Mammary epithelial cell (primary cell): ENCODE measurements at places on chromosomes 4 and X.
A peak's percentile ranks its signal among the peaks of the same experiment; 100 is the strongest.

GRCh38 chr4:53771326-53771725 lies 180.0 kb upstream of the LNX1 start:
- DNase-seq: no peak

- no peak for DNase-seq
Observed at GRCh38 chrX:119667111-119667878, 25.7 kb downstream of the SEPTIN6 start.

DNA sequence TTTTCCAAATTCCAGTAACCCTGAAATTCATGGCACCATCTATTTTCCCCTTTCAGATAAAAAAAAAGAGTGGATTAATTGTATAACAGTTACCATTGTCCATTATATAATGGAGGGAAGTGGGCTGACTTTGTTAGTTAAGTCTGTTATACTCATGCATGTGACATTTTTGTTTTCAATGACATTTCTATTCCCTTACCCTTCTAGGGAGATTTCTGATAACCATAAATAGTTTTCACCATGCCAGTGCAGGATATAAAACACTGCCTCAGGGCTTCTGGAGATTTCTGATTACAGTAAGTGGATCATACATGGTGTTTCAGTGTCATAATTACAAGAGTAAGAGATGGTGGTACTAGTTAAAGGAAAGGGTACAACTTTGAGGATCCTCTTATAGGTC lies 45.5 kb downstream of the SUPT20HL1 start:
- no peak for DNase-seq

- DNase-seq: no peak
Observed at GRCh38 chr4:16818005-16818404, 80.4 kb downstream of the LDB2 start.

DNA sequence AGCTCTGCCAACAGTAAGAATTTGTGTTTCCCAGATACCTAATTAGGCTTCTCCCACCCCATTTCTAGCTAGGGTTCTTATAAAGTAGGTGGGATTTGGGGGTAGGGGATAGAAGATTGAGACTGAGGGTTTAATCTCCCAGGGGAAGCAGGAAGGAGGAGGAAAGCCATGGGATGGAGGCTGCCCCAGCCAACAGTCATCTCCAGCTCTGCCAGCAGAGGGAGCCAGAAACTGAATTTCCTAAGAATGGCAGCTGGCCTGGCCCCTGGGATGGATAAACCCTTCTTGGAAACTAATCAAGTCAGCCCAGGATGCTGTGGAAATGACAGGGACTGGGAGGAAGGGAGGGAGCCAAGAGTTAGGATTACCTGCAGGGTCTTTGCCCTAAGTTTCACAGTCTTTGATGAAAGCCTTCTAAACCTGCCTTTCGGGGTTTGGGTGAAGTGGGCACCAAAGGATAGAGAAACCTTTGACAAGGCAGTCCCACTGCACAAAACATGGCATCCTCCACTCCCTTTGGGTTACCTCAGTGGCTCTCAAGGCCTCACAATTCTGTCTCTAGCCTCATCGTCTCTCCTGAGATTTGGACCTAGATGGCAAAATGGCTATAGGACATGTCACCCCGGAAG lies 6.7 kb upstream of the ERCC6L start:
- peak; percentile 41 for DNase-seq

DNA sequence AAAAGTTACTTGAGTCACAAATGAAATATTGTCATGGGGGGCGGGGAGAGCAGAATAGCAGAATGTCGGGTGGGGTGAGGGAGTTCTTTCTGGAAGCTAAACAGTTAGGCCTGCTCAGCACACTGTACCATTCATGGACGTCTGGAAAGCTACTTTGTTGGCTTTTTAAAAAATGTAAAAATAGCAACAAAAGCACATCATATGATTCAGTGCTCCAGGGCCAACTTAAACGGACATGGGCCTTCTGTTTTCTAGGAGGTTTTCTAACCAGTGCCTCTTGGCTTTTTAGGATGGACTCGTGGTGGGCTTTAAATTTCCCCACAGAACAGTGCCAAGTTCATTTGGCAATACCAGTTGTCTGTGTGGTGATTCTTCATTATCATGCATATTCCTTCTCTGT lies 57.4 kb upstream of the CLCN4 start:
- DNase-seq: no peak

DNA sequence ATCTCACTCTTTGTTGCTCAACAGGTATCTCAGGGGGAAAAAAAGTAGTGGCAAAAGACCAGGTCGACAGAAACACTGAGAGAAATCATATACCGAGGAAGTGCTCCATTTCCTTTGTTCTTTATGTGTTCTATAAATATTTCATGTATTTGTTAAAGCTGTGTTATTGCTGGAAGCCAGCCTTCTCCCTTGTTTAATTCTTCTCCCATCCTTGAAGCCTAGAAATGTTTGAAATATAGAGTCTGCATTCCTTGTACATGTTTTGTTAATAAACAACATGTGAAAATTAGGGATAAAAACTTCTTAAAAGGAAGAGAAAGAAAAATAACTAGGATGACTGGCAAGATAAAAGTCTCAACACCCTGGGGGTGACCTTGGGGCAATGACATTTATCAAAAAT lies 186.2 kb downstream of the ANKRD50 start:
- no peak for DNase-seq

DNA sequence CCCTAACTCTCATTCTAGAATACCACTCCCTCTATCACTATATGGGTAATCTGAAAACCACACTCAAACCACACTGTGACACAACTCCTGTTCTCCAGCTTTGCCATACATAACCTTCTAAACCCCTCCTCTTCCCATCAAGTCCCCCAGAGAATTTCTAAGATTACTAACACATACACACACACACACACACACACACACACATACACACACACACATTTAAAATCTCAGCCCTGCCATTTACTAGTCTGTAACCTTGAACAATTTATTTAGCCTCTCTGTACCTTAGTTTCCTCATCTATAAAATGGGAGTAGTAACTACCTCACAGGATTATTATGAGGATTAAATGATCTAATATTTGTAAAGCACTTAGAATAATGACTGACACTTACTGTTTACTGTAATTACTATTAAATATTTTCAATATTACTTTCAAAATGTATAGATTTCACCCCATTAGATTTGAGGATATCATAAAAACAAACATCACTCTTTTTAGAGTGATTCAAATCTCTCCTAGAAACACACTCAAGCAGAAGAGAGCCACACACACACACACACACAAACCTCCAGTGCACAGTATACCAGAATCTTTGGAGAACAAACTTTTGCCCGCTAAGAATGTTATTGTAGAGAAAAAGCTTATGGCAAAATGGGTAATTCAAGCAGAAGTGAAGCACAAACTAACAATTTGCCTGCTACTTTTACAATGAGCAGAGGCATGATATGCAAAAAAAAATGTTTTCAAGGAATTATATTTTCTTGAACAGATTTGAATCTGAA lies 3.8 kb downstream of the ANKRD50 start:
- DNase-seq: no peak

DNA sequence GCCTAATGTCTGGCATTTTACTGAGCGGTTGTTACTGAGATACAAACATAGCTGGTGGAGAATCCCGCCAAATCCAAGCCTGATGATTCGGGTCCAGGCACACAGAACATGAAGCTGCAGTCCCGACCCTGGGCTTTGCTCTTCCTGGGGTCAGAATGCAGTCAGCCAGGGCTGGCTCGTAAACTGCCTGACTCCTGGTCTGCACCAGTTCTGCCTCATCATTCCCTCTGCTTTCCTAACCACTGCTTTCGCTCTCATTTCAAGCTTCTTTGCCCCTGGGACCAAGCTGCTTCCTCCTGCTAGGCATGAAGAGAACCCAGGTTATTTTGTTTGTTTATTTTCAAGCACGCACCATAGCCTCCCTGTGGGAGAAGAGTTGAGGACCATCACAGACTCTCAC lies 39.3 kb downstream of the GATB start:
- no peak for DNase-seq

GRCh38 chr4:5128569-5128968 lies 77.3 kb downstream of the STK32B start:
- no peak for DNase-seq

DNA sequence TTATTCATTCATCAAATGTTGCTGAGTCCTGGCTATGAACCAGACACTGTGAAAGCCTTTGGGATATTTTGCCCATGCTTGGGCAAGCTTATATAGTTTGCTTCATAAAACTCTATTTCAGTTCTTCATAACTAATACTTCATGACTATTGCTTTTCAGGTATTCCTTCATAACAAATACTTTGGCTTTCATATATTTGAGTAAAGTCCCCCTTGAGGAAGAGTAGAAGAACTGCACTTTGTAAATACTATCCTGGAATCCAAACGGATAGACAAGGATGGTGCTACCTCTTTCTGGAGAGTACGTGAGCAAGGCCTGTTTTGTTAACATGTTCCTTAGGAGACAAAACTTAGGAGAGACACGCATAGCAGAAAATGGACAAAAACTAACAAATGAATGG lies 1.7 kb upstream of the AFP start:
- DNase-seq: no peak

- no peak for DNase-seq
Observed at GRCh38 chrX:111308039-111308438, 37.8 kb upstream of the CAPN6 start.

DNA sequence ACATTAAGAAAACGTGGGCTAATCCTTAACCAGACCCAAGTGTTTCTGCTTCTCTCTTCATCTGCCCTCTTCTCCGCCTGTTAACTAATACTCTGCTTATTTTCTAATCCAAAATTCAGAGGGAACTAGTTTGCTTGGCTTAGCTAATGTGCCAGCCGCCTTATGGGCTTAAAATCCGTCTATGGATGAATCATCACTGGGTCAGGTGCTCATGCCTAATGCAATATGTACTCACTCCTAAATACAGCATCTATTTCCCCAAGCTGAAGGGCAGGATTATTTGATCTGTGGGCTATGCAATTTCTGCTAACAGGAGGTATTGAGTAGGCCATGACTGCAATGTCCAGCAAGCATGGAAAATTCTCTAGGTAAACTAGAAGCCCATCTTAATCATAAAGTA lies 12.4 kb downstream of the DYNLT3 start:
- DNase-seq: no peak

DNA sequence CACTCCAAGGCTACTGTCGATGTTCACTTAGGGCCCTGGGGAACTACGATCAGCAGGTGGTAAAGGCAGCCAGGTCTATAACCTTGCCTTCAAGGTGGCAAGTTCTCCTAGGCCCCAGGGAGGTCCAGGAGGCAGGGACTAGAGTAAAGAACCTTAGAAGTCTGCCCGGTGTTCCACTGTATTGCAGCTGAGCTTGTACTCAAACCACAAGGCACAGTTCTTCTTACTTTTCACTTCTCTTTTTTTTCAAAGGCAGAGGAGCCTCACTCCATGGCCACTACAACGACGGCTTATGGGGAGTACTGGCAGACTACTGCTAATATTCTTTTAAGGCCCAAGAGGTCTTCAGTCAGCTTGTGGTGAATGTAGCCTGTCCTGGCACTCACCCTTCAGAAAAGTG lies 78.8 kb upstream of the GPR174 start:
- no peak for DNase-seq

DNA sequence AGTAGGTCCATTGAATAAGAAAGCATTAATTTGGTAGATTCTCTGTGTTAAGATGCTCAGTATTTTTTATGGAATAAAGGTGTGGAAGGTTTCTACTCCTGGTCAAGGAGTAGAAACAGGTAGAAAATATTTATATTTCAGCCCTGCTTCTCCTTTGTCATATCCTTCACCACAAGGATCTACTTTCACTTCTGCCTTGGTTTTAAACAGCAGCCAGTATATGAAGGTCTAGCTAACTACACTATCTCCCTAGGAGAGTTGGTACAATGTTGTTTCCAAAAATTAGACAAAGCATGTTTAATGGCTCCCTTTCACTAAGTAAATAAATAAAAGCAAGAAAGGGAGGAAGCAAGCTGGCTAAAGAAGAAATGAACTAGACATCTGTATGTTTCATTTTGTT lies 44.6 kb upstream of the GYPA start:
- no peak for DNase-seq

- DNase-seq: no peak
Observed at GRCh38 chrX:139972629-139973624, 7.6 kb upstream of the CXorf66 start.

DNA sequence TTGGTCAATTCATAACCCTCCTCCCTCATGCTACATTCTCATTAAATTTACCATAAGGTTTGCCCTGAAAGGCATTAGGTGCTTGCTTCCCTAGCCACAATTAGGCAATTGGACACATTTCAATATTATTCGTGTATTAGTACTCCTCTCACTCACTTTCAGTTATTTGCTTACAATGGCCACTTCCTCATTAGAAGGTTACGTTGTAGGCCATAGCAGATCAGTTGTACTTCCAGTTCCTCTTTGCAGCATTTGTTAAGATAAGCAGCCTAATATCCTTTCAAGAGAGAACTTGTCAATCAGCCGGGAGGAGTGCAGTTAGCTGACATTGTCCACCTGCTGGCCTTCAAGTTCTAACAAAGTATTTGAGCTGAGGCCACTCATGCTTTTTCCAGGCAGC lies 1017.2 kb downstream of the PCDH7 start:
- no peak for DNase-seq

- no peak for DNase-seq
Observed at GRCh38 chr4:182206266-182206665, 36.9 kb upstream of the TENM3 start.

GRCh38 chr4:26827798-26828197 lies 32.8 kb upstream of the STIM2 start:
- DNase-seq: no peak

DNA sequence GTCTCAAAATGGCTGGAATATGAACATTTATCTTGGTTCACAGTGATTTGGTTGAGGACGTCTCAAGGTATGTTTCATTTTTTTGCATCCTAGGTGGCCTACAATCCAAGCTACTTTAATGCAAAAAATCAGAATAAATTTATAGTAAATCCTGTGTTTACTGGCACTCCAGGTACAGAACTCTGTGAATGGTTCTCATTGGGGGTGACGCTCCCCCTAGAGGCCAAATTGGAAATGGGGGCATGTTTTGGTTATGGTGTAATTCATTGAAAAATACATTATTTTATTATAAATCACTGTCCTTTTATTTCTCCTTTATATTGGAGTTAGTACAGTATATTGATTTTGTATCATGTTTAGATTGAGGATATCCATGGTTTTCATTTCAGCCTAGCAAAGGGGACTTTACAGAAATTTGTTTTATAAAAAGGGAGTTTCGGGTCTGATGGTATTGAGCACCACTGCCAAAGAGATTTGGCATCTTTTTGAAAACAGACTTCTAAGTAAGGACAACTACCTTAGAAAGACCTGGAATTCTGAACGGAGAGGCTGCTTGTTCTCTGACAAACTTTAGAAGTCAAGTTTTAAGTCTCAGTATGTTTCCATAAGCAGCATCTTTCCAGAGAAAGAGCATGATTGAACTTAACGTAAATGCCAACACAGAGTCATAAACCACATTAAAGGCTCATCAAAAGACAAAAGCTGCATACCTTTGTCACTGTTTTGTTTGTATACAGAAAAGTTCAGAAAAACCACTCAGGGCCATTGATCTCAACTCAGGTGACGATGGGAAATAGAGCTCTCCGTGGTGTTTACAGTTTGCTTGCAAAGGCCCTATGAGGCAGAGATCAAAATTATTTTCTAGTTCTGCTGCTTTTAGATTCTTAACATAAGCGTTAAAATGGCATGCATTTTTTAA lies 19.4 kb downstream of the MTM1 start:
- no peak for DNase-seq
